Peyer's patch (tissue), 4 donors: ENCODE measurements at places on chromosomes 12 and 14. TPM values are rescaled to one million over a fixed set of nuclear protein-coding genes. Genes with fewer than 3 reads are reported as not detected.
A peak's percentile ranks its signal among the peaks of the same experiment; 100 is the strongest.

DNA sequence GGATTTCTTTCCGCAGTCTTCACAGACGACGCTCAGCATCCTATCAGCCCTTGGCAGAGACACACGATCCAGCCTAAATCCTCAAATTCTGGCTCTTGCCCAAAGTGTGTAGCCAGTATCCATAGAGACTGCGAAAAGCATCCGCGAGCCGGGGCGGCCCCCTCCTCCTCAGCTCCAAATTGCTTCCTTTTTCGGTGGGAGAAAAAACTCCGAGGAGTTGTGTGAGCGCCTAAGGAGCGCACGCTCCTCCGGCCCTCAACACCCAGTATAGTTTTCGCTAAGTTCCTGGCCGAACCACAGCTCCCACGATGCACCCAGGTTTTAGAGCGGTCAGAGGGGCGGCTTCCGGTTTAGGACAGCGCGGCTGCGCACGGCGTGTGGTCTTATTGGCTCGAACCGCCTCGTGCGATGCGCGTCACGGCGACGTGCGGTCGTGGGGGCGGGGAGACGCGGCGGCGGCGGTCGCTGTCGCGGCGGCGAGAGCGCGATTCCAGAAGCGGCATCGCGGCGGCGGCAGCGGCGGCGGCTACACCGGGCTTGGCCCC, at the start of gene ADIPOR2:
Gene ADIPOR2 (plus strand): TSS at position 493 of the 545 bp plus-strand sequence. CDS start 63,274 bp downstream, outside the sequence.
- H3K36me3 ChIP-seq: no peaks in the 10 kb centered on the region
- H3K27me3 ChIP-seq: no peaks in the 10 kb centered on the region
- peak within 1 kb of the TSS; percentile 96 for H3K27ac ChIP-seq
- H3K4me3 ChIP-seq: peak within 1 kb of the TSS; percentile 75

DNA sequence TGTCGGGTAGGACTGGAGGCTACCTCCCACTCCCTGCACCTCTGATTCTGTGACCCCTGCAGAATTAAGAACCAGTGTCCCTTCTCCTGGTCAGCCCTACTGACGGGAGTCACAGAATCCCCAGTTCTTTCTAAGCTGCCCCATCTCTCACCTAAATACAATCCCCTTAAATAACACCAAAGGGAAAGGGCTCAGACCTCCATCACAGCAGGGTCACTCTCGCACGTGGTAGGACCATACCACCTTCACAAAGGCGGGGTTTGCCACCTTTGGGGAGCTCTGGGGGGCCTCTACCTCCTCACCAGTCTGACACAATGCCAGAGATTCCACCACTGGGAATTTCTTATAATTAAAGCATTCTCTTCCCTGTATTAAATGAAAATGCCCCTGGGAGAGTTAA, 35.6 kb downstream of the DAD1 start:
- DNase-seq: no peak
- H3K4me3 ChIP-seq: no peak overlapping the region
- H3K36me3 ChIP-seq: no peaks in the 10 kb centered on the region

LHX5 gene
- total RNA-seq: not detected

DNA sequence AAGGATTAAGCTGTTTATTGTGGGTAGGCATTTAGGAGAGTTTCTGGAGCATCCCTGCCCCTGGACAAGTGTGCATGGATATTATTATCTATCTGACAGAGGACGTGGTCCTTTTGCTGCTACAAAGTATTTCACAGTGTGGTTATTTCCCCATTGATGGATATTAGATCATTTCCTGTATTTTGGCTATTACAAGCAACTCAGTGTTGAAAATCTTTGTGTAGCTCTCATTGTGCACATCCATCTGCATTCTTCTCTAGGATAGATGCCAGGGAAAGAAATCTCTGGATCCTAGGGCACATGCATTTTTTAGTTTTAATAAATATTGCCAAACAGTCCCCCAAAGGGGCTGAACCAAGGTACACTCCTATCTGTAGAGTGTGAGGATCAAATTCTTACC, 154.3 kb upstream of the SRRM4 start:
- no peaks in the 10 kb centered on the region for H3K27me3 ChIP-seq
- H3K4me1 ChIP-seq: no peaks in the 10 kb centered on the region
- H3K27ac ChIP-seq: no peak overlapping the region
- H3K4me3 ChIP-seq: no peak overlapping the region

- no peaks in the 10 kb centered on the region for H3K27me3 ChIP-seq
- no peak overlapping the region for H3K4me3 ChIP-seq
- H3K36me3 ChIP-seq: no peaks in the 10 kb centered on the region
Measured at GRCh38 chr12:107329569-107330324, 236.4 kb upstream of the CRY1 start.
